ENCODE measurements at places on chromosomes 2 and 18.
A peak's percentile ranks its signal among the peaks of the same experiment; 100 is the strongest.

DNA sequence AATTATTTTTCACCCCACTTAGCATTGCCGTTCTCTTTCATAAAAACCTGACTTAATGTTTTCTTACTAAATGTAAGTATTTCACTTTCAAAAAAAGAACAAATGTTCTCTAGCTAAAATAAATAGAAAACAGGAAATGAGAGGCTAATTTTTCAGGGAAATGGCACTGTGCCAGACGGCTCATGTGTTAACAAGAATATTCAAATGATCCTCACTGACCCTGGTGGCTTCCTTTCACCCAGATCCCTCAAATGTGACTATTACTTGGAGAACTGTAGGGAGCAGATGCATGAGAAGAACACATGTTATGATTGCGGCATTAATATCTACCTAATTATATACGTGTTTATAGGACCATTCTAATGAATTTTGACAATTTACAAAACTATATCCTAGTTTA is 827.7 kb downstream of the SOCS6 start:
- no peak for DNase-seq

DNA sequence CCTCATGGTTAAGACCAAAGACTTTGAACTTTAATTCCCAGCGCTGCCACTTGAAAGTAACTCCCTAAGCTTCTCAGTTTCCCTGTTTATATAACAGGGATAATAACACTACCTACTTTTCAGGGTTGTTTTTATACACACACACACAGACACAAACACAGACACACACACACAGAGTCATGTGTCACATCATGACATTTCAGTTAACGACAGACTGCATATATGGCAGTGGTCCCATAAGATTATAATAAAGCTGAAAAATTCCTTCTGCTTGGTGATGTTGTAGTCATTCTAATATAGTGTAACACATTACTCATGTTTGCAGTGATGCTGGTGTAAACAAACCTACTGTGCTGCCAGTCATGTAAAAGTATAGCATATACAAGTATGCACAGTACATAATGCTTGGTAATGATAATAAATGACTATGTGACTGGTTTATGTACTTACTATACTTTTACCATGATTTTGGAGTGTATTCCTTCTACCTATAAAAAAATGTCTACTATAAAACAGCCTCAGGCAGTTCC is 89.2 kb upstream of the ITGA4 start:
- no peak for DNase-seq

DNA sequence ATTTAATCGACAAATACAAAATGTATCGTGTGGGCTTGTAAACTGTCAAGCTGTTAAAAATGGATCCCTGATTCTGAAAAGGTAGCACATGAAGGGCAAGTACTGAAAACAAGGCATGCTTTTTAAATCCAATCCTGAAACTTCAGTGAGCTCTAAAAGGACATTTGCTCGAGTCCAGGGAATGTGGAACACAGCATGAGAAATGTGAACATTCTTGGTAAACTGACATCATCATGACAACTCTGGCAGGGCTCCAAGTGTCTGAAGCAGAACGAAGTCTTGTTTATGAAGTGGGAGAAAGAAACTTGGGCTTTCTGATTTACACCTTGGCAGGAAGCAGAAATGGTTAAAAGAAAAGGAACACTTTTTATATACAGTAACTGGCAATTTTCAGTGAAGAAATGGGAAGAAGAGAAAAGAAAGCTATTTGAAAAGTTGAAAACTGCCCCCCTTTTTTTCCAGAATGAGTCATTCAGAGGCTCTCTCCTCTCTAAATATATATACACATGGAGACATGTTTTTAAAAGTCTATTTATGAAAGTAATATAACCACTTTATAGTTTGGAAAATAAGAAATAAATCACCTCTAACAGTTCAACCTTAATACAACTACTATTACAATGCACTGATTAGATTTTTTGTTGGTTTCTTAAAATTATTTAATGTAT is 120.8 kb downstream of the GAREM1 start:
- peak; percentile 67 for DNase-seq

- DNase-seq: no peak
These were observed 1.7 kb upstream of the LPIN2 start for GRCh38 chr18:3014503-3015203.

DNA sequence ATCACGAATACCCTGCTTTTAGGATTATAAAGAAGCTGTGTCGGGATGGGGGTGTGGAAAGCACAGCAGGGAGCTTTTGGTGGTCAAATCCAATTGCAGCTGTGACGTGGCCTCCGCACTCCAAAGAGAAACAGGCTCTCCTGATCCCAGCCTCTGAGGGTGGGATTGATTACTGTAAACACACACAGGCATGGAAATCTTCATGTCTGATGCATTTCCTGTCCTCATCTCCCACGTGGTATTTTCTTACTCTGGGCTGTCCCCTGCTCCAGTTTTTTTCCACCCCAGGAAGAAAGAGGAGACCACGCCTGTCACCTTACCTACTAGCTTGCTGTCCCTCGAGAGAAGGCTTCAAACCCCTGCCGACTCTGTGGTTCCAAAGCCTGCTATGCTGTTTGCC is 22.7 kb downstream of the RNF152 start:
- DNase-seq: peak; percentile 31

- no peak for DNase-seq
These were observed 12.2 kb downstream of the MDH1 start for GRCh38 chr2:63600881-63601460.

DNA sequence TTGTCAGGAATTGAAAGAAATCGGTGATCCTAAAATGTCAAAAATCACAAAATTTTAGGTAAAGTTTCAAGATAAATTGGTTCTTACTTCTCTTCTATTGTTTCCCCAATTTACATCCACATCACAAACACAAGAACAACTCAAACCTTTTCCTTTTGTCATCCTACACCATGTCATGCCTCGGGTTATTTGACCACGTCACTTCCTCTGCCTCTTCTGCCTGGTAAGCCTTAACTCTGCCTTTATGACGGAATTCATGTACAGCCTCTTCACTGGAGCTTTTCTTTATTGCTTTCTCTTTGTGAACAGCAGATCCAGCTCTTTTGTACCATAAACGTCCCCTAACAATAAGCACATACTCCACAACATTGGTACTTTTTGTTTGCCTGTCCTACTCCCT is 258.0 kb downstream of the DPP10 start:
- DNase-seq: no peak

DNA sequence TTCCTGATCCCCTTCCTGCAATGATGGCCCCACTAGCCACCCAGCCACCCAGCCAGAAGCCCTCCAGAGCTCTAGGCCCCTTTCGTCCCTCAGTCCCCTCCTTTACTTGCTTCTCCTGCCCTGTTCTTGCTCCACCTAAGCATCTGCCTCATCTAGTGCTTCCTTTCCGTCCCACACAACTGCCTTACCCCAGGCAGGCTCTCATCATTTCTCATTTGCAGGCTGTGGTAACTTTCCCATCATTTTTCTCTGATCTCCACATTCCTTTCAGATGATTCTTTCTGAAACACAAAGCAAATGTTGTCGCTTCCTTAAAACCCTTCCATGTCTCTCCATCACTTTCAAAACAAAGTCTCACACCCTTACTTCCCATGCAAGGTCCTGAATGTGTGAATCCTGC is 459.8 kb downstream of the METTL4 start:
- DNase-seq: peak; percentile 8

DNA sequence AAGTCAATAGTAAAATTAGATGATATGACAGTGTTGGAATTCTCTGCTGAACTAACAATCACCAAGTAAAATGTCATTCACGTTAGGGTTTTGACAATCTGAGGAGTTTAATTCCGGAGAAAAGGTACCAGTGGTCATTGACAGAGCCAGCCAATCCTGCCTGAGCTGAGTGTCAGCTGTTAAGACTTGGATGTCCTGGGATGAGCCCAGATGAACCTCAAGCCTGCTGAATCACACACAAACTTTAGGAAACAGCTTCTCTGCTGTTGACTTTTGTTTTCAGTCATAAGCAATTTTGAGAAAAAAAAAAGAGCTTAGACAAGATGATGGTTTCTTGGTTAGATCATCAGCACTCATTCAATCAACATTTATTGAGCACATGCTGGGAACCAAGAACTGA is 600.0 kb upstream of the SLC39A10 start:
- DNase-seq: no peak
